Adipocyte (in vitro differentiated cells): ENCODE measurements at places on chromosomes 1 and 21.

GRCh38 chr1:87450615-87451209 is 122.0 kb downstream of the LMO4 start:
- DNase-seq = no peak

- DNase-seq = no peak
Observed at GRCh38 chr1:160045653-160046052, 13.9 kb upstream of the PIGM start.

GRCh38 chr1:182631954-182632353 is 27.8 kb upstream of the RGS16 start:
- no peak for DNase-seq

DNA sequence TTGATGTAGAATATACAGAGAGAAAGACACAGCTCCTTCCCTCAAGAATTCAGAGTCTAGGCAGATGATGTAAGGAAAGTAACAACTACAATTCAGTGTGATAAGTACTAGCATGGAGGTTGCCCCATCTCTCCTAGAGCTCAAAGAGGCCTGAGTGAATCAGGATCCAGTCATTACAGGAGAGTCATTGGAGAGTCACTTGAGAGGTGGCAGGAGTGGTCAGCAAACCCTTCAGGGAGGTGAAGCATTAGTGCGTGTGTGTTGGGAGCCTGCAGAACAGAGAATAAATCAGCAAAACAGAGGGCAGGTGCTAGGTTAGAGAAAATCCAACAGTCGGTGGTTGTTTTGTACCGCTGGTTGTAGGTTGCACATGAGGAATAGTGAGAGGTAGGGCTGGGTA is 46.1 kb downstream of the GRIK1 start:
- DNase-seq = no peak
